ENCODE measurements at places on chromosomes 3 and 15.

GRCh38 chr15:85751291-85752123, 43.2 kb downstream of the KLHL25 start:
- H3K4me1 ChIP-seq = no peaks in the 10 kb centered on the region
- H3K36me3 ChIP-seq = peaks cover 10% of the 10 kb centered on the region
- no peak overlapping the region for H3K4me3 ChIP-seq
- no peak overlapping the region for H3K27ac ChIP-seq

- no peak overlapping the region for H3K27ac ChIP-seq
- H3K4me1 ChIP-seq = peaks cover 11% of the 10 kb centered on the region
- no peak for DNase-seq
- H3K36me3 ChIP-seq = no peaks in the 10 kb centered on the region
These were observed 85.6 kb upstream of the RASGRF1 start for GRCh38 chr15:79176151-79176550.

- H3K4me3 ChIP-seq = no peak overlapping the region
- H3K36me3 ChIP-seq = peaks cover 4% of the 10 kb centered on the region
- H3K27me3 ChIP-seq = no peaks in the 10 kb centered on the region
- H3K4me1 ChIP-seq = peaks cover 16% of the 10 kb centered on the region
These were observed 3.4 kb upstream of the POLG start for GRCh38 chr15:89338036-89338435.

GRCh38 chr3:43389388-43390254, 103.3 kb downstream of the SNRK start:
- no peak for DNase-seq
- no peak overlapping the region for H3K4me3 ChIP-seq
- H3K27ac ChIP-seq = no peak overlapping the region
- no peaks in the 10 kb centered on the region for H3K4me1 ChIP-seq
- H3K27me3 ChIP-seq = no peaks in the 10 kb centered on the region

DNA sequence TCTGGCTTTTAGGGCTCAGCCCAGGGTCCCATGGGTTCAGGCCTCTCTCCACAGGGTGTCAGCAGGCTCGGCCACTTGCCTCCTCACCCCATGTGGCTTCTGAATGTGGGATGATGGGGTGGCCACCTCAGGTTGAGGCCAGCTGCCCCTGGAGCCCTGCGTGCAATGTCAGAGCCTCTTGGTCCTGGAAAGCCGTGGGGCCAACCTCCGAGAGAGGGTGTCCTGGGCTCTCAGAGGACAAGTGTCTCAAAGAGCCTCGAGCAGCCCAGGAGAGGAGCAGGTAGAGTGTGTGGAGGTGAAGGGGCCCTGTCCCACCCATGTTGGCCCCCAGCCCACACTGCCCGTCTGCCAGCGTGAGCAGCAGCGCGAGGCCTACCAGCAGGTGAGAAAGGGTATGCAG, 86.0 kb downstream of the PLXNA1 start:
- H3K4me1 ChIP-seq = no peaks in the 10 kb centered on the region
- no peaks in the 10 kb centered on the region for H3K27me3 ChIP-seq
- H3K36me3 ChIP-seq = no peaks in the 10 kb centered on the region
- no peak for DNase-seq
- no peak overlapping the region for H3K4me3 ChIP-seq

DNA sequence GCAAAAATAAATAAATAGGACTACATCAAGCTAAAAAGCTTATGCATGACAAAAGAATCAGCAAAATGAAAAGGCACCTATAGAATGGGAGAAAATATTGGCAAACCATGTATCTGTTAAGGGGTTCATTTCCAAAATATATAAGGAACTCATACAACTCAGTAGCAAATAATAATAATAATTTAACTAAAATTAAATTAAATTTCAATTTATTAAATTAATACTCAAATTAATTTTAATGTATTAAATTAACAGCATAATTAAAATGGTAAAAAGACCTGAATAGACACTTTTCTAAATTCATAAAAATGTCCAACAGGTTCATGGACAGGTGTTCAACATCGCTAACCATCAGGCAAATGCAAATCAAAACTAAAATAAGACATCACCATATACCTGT, 34.0 kb upstream of the THBS1 start:
- no peak overlapping the region for H3K4me3 ChIP-seq
- DNase-seq = no peak
- no peak overlapping the region for H3K27ac ChIP-seq
- peaks cover 14% of the 10 kb centered on the region for H3K27me3 ChIP-seq
- H3K36me3 ChIP-seq = no peaks in the 10 kb centered on the region
- no peaks in the 10 kb centered on the region for H3K4me1 ChIP-seq

DNA sequence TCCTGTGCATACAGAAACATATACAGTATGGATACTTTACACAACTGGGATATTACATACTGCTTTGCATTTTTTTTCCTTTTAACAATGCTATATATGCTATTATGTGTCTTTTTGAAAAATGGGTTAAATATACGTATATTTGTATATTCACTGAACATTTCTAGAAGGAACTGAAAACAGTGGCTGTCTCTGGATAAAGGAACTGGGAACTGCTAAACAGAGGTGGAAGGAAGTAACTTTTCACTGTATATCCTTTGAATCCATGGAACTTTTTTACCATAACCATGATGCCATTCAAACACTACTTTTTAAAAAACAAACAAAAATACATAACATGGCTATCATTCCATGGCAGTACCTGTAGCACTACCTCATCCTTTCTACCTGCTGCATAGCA, 1.8 kb downstream of the MTFMT start:
- DNase-seq = no peak
- H3K4me3 ChIP-seq = peak overlapping the region; percentile 75
- peaks cover 3% of the 10 kb centered on the region for H3K4me1 ChIP-seq
- peaks cover 12% of the 10 kb centered on the region for H3K36me3 ChIP-seq
- H3K27ac ChIP-seq = no peak overlapping the region

GRCh38 chr3:24802614-24803013, 308.0 kb upstream of the THRB start:
- H3K27me3 ChIP-seq = no peaks in the 10 kb centered on the region
- DNase-seq = no peak
- no peaks in the 10 kb centered on the region for H3K36me3 ChIP-seq
- H3K4me1 ChIP-seq = no peaks in the 10 kb centered on the region

GRCh38 chr3:25648925-25649830, 15.5 kb downstream of the TOP2B start:
- DNase-seq = no peak
- no peak overlapping the region for H3K27ac ChIP-seq
- no peak overlapping the region for H3K4me3 ChIP-seq
- H3K4me1 ChIP-seq = no peaks in the 10 kb centered on the region
- no peaks in the 10 kb centered on the region for H3K27me3 ChIP-seq
- H3K36me3 ChIP-seq = no peaks in the 10 kb centered on the region

- H3K4me1 ChIP-seq = no peaks in the 10 kb centered on the region
- no peak overlapping the region for H3K4me3 ChIP-seq
- no peaks in the 10 kb centered on the region for H3K27me3 ChIP-seq
- H3K27ac ChIP-seq = no peak overlapping the region
- no peaks in the 10 kb centered on the region for H3K36me3 ChIP-seq
These were observed 352.0 kb upstream of the COL8A1 start for GRCh38 chr3:99286266-99286845.
